GM23248 (cell line): ENCODE measurements at places on chromosomes 5 and 9. TPM values are rescaled to one million over a fixed set of nuclear protein-coding genes. Genes with fewer than 3 reads are reported as not detected.

DNA sequence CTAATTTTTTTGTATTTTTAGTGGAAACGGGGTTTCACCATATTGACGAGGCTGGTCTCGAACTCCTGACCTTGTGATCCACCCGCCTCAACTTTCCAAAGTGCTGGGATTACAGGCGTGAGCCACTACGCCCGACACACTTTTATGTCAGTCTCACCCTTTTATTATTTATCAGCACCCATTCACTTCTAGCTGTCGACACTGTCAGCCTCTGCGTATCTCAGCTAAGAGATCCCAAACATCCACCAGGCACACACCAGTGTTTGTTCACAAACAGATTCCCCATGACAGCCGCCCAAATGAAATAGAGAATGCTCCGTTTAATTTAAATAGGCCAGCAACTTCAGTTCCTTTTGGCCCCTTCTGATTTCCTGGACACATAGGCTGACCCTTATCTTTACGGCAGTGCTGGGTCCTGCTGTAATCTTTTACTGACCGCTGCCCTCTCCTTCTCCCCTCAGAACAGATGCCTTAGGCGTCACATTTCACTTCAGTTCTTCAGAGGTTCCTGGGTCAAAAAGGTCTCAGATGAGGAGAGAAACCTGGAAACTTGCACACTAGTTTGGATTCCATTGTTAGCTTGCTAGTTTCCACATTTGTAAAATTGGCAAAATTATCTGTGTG is 43.1 kb upstream of the CKMT2 start:
- H3K36me3 ChIP-seq = no peaks in the 10 kb centered on the region
- no peaks in the 10 kb centered on the region for H3K4me1 ChIP-seq
- H3K27me3 ChIP-seq = peaks cover 7% of the 10 kb centered on the region
- no peak for DNase-seq
- no peak overlapping the region for H3K27ac ChIP-seq

Gene IRX2
- 30.6 and 38.1 TPM in 2 replicates for total RNA-seq

GRCh38 chr9:116232424-116233159 is 79.0 kb downstream of the PAPPA start:
- DNase-seq = peak; percentile 79
- peaks cover 41% of the 10 kb centered on the region for H3K4me1 ChIP-seq
- no peak overlapping the region for H3K4me3 ChIP-seq
- H3K27me3 ChIP-seq = no peaks in the 10 kb centered on the region
- peaks cover 39% of the 10 kb centered on the region for H3K36me3 ChIP-seq
- peak overlapping the region; percentile 95 for H3K27ac ChIP-seq

GRCh38 chr5:128681096-128681495 is 143.1 kb upstream of the FBN2 start:
- H3K4me3 ChIP-seq = no peak overlapping the region
- no peaks in the 10 kb centered on the region for H3K4me1 ChIP-seq
- no peak for DNase-seq
- no peaks in the 10 kb centered on the region for H3K36me3 ChIP-seq

DNA sequence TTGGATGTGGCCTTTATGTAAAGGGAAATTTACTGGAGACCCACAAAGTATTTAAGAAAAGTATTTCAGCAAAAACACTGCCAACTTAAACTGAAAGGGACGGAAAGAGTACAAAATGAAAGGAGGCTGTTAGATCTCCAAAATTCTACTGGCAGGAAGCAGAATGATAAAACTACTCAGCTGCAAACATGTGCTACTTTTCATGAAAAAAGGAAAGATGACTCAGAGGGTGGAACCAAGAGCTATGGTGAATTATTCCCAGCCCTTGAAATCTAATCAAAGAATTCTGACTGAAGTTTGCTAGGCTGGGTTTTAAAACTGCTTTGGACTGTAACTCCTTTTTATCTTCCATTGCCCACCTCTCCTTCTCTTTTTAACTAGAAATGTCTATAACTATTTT is 58.6 kb upstream of the ZBED3 start:
- peak; percentile 84 for DNase-seq
- H3K36me3 ChIP-seq = no peaks in the 10 kb centered on the region
- H3K27me3 ChIP-seq = no peaks in the 10 kb centered on the region

Gene HTR1A
- not detected in 2 replicates for total RNA-seq

Gene RNF183
- not detected in 2 replicates for total RNA-seq

Gene OLFML2A
- total RNA-seq = 0.11 and 0.38 TPM in 2 replicates

GRCh38 chr5:13830536-13830935 is 114.0 kb downstream of the DNAH5 start:
- DNase-seq = no peak
- no peaks in the 10 kb centered on the region for H3K27me3 ChIP-seq
- H3K36me3 ChIP-seq = no peaks in the 10 kb centered on the region
- H3K4me1 ChIP-seq = no peaks in the 10 kb centered on the region

DNA sequence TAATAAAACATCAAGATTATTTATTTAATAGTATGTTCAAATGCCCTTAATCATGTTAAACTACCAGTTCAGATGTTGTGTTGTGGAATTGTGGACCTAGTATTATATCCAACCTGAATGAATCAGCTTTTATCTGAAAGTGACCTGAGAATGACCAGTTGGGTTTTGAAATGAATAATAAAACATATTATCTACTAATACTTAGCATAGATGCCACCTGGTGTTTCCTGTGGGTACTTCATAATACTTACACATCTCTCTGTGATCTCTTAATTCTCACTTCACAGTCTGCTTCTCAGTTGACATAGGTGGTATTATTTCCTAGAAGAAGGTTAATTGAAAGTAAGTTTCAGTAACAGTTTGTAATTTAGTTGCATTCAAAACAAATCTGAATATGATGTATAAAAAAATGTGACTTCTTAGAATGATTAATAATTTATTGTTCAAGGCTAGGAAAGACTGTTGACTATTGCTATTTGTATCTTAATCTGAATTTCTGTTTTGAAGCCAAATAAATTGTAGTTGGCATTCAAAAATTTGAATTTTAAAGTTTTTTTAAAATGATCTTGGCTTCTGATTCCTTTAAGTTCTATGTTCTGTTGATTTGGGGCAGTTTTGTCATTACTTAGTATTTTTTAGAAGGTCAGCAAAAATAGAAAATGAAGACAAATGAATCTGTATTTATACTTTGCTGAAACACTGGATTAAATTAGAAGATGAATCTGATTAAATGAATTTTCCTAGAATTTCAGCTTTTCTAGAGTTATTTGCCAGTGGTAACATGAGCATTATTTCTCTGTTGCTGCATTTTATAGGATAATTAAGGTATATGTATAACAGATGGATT is 48.2 kb downstream of the KIF2A start:
- DNase-seq = peak; percentile 81
- H3K36me3 ChIP-seq = peaks cover 46% of the 10 kb centered on the region
- 0 out of 2 replicates have a peak overlapping the region, but pooled peaks have one; percentile 2 for H3K27ac ChIP-seq

Gene SLC45A2
- total RNA-seq = not detected in 2 replicates

GRCh38 chr9:72464857-72465592 is 56.4 kb upstream of the TMC1 start:
- no peaks in the 10 kb centered on the region for H3K36me3 ChIP-seq
- DNase-seq = peak; percentile 25
- H3K4me3 ChIP-seq = peak overlapping the region; percentile 52
- H3K27me3 ChIP-seq = no peaks in the 10 kb centered on the region

GRCh38 chr9:116550696-116551436 is 136.2 kb upstream of the TRIM32 start:
- H3K27ac ChIP-seq = peak overlapping the region; percentile 77
- H3K4me1 ChIP-seq = peaks cover 49% of the 10 kb centered on the region
- H3K27me3 ChIP-seq = no peaks in the 10 kb centered on the region
- DNase-seq = peak; percentile 79

DNA sequence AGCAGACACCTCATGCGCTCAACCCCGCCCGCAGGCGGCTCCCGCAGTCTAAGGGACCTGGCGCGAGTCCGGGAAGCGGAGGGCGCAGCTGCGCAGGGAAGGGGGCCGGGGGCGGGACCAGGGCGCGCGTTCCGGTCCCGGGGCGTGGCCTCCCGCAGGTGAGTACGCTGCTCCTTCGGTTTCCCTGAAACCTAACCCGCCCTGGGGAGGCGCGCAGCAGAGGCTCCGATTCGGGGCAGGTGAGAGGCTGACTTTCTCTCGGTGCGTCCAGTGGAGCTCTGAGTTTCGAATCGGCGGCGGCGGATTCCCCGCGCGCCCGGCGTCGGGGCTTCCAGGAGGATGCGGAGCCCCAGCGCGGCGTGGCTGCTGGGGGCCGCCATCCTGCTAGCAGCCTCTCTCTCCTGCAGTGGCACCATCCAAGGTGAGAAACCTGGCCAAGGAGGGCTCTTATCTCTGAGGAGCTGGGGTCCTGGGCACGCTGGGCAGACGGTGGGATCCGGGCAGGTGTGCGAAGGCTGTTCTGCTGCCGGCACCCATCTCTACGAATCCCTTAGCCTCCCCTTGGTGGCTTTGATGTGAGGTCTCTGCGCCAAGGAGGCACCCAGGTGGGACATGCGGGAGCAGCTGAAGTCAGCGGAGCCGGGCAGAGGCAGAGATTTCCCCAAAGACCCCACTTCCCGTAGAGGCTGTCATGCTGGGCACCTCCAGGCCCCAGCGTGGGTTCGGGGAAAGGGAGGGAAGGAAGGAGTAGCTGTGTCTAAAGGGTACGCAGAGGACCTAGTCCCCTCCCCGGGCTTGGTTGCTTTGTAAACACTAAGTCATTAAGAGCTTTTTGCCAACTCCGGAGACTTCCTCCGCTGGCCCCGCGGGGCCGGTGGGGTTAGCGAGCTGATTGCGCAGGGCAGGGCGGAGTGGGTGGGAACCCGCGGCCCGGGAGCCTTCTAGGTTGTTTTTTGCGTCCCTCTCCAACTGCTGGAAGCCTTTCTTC is at the start of gene F2RL1:
Gene F2RL1 (plus strand): TSS at position 187 of the 988 bp plus-strand sequence. CDS start 153 bp downstream, at position 340.
- H3K4me1 ChIP-seq = peaks cover 41% of the 10 kb centered on the region
- DNase-seq = peak; percentile 85
- no peak within 1 kb of the TSS for H3K27ac ChIP-seq
- peak within 1 kb of the TSS; percentile 76 for H3K4me3 ChIP-seq
- H3K27me3 ChIP-seq = no peaks in the 10 kb centered on the region

DNA sequence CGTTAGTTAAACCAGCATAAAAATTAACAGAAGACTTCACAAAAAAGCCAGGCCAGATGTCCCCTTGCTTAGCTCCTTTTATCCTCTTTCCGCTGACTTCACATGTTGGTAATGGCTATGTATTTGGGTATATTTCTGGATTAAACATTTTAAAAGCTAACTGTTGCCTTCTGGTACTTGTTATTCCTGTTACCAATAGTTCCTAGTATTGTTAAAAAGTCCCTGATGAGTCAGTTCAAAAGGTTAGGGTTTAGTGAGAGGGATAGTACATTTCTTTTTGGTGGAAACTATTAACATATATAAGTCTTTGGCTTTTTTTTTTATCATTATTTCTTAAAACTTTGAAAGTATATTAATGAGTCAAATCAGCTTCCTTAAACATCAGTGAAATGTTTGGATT is 103.2 kb upstream of the ELL2 start:
- H3K4me1 ChIP-seq = peaks cover 44% of the 10 kb centered on the region
- DNase-seq = peak; percentile 41
- H3K27ac ChIP-seq = peak overlapping the region; percentile 88; the same call in 1 of the 2 replicates
- no peak overlapping the region for H3K4me3 ChIP-seq

Gene TYRP1
- not detected in 2 replicates for total RNA-seq

- peak overlapping the region; percentile 61 for H3K27ac ChIP-seq
- H3K27me3 ChIP-seq = no peaks in the 10 kb centered on the region
- no peaks in the 10 kb centered on the region for H3K36me3 ChIP-seq
- no peak overlapping the region for H3K4me3 ChIP-seq
- DNase-seq = peak; percentile 69
- peaks cover 26% of the 10 kb centered on the region for H3K4me1 ChIP-seq
Measured at GRCh38 chr9:121748727-121749423, 97.4 kb downstream of the DAB2IP start.

- no peak overlapping the region for H3K4me3 ChIP-seq
- no peaks in the 10 kb centered on the region for H3K36me3 ChIP-seq
- H3K27me3 ChIP-seq = no peaks in the 10 kb centered on the region
- DNase-seq = no peak
- H3K4me1 ChIP-seq = no peaks in the 10 kb centered on the region
Measured at GRCh38 chr5:178778919-178779318, 48.5 kb upstream of the ZNF354A start.

Gene ZFYVE16
- total RNA-seq = 19.0 and 20.5 TPM in 2 replicates

Gene CATSPER3
- 0.11 TPM in 1 of 2 replicates, not detected in the other for total RNA-seq

DNA sequence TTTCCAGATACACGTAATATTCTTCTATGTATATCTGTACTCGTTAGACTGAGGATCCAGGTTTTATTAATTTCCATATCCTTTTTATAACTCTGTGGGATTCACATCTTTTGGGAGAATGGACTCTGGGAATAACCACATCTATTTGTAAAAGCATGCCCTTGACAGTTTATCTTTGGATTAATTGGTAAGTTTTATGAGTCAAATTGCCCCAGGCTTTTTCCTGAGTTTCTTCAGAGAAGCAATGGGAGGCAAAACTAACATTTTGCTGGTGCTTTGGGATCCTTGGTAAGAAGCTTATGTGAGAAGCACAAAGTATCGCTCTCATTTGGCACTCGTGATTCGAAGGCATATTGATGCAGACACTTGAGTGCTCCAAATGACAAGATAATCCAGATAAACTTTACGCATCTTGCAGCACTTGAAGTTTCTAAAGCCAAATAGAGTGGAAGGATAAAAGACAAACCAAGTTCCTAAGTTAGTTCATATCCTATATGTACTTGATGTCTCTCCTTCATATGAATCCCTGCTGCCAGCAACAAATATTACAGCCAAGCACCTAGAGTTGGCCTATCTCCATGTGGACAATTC is 324.7 kb downstream of the TLE4 start:
- no peaks in the 10 kb centered on the region for H3K4me1 ChIP-seq
- no peaks in the 10 kb centered on the region for H3K27me3 ChIP-seq
- H3K27ac ChIP-seq = no peak overlapping the region
- no peaks in the 10 kb centered on the region for H3K36me3 ChIP-seq
- H3K4me3 ChIP-seq = no peak overlapping the region

DNA sequence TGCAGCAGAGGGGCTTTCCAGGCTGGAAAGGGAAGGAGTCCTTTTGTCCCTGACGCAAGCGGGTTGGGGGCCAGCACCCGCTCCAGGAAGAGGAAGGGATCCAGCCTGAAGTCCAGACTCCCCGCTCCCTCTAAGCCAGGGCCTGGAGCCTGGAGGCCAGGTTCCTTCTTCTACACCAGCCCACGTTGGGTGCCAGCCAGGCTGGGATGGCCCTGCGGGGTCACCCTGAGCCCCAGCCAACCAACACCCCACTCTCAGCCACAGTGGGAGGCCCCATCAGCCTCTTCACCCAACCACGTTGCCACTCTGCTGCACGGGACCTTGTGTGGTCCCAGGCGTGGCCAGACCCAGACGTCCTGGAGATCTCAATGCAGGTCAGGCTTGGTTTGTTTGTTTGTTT is 970 bp upstream of the FUT7 start:
- H3K27me3 ChIP-seq = no peaks in the 10 kb centered on the region
- H3K4me3 ChIP-seq = no peak overlapping the region
- no peak overlapping the region for H3K27ac ChIP-seq
- H3K4me1 ChIP-seq = no peaks in the 10 kb centered on the region

GRCh38 chr9:136848393-136849037 is 694 bp upstream of the PHPT1 start:
- no peaks in the 10 kb centered on the region for H3K36me3 ChIP-seq
- 0 out of 2 replicates have a peak, but pooled peaks cover 3% of the 10 kb centered on the region for H3K27me3 ChIP-seq
- peak overlapping the region; percentile 84 for H3K4me3 ChIP-seq
- H3K4me1 ChIP-seq = no peaks in the 10 kb centered on the region
- peak overlapping the region; percentile 82 for H3K27ac ChIP-seq

GRCh38 chr5:78287833-78288232 is 6.7 kb downstream of the AP3B1 start:
- no peaks in the 10 kb centered on the region for H3K27me3 ChIP-seq
- peak; percentile 94 for DNase-seq
- H3K36me3 ChIP-seq = no peaks in the 10 kb centered on the region
- peaks cover 36% of the 10 kb centered on the region for H3K4me1 ChIP-seq

GRCh38 chr9:35771075-35771433 is 17.0 kb upstream of the MSMP start:
- peaks cover 5% of the 10 kb centered on the region for H3K27me3 ChIP-seq
- H3K27ac ChIP-seq = no peak overlapping the region
- peaks cover 7% of the 10 kb centered on the region for H3K4me1 ChIP-seq
- no peak overlapping the region for H3K4me3 ChIP-seq
- no peak for DNase-seq

Gene C1QTNF3
- 0.11 and 0.38 TPM in 2 replicates for total RNA-seq

Gene BTNL8
- total RNA-seq = not detected in 2 replicates
